T-helper 2 cell (primary cell): ENCODE measurements at places on chromosomes 11 and 22.
A peak's percentile ranks its signal among the peaks of the same experiment; 100 is the strongest.

DNA sequence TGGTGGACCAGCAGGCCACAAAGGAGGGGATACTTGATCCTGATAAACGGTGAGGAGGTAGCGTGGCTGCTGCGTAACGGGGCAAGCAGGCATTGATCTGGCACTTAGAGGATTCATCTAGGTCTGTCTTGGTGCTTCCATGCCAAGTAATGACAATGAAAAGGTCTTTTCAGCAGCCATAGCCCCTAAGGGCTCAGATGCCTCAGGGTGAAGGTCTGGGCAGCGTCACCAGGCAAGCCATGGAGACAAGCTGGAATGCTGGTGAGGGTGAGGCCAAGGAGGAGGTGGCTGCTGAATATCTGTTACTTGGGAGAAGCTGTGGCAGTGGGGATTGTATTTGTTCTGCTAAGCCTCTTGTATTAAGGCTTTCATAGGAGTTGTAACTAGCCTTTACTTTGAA is 4.8 kb upstream of the CHKB start:
- no peak for DNase-seq

- DNase-seq: no peak
These were observed 24.8 kb upstream of the POU2AF2 start for GRCh38 chr11:111220721-111221120.

GRCh38 chr11:70860888-70861287 is 391.5 kb downstream of the SHANK2 start:
- DNase-seq: no peak

DNA sequence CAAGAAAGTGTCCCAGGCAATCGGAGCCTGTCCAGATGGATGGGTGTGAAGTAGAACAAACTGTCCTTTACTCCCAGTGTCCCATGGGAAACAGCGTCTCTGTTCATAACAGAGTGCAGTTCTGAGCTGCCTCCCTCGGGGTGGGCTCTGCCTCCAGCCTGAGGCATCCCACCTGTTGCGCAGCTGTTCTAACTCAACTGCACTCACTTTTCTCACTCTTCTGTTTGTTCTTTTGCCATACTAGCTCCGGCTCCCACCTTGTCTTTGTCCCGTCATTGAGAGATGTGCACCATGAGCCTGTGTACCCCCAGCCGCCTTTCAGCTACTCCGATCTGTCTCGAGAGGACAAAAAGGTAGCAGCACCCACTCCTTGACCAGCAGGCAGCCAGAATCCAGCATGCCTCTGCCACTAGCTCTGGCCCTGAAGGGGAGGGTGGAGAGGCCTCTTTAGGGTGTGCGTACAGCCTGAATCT is 20.7 kb upstream of the CDC42EP2 start:
- no peak for DNase-seq

- DNase-seq: no peak
These were observed 77.8 kb upstream of the SHISAL1 start for GRCh38 chr22:44390613-44390970.

- DNase-seq: no peak
These were observed 181.9 kb downstream of the MYO18B start for GRCh38 chr22:25923914-25924313.

DNA sequence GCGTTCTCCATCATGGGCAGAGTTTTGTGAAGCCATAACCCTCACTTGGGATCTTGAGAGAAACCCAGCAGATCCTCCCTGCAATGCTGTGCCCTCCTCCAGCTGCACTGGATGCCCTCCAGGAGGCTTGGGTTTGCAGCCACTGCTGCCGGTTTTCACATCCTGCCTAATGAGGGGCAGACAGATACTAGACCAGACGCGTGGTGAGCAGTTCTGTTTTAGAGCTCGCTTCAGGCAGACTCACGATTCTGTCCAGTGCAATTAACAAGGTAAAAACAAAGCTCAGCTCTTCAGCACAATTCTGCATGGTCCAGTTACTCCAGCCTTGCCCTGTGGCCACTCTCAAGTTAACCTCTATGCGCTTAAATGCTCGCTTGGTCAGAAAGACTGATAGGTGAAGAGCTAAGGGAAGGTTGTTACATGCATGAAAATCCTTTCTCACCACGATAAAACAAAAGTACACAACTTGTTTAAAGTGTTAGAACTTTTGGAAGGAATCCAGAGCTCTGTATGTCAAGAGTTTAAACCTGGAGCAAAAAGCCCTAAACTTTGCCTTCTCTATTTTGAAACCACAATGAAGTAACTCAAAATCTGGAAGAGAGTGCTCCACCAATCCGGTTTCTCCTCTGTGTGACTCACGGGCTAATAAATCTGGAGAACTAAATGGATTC is 292.3 kb upstream of the FAT3 start:
- DNase-seq: no peak

- DNase-seq: peak; percentile 26
These were observed 16.6 kb downstream of the RTN4RL2 start for GRCh38 chr11:57476757-57477506.
